Nephron progenitor cell (in vitro differentiated cells): ENCODE measurements at places on chromosomes 13 and 19.

DNA sequence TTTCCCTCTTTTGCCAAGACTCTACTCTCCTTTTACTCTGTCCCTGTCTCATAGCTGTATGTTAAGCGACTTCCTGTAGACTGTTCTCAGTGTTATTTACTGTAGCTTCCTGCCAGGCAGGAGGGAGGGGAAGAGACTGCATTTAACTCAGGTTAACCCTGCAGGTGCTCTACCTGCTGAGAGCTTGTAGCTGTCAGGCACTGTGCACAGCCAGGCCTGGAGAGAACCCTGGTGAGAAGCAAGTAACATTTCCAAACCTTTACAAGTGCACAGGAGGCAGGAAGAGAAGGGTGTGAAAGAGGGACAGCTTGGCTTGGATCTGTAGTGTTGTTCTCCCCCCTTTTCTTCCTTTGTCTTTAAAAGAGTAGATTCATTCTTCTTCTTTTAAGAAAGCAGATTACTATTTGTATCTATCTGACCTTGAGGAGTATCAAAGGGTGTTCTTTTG is 167.1 kb downstream of the LMO7 start:
- no peak for DNase-seq

- DNase-seq = no peak
These were observed 116.6 kb downstream of the KL start for GRCh38 chr13:33132644-33133440.

DNA sequence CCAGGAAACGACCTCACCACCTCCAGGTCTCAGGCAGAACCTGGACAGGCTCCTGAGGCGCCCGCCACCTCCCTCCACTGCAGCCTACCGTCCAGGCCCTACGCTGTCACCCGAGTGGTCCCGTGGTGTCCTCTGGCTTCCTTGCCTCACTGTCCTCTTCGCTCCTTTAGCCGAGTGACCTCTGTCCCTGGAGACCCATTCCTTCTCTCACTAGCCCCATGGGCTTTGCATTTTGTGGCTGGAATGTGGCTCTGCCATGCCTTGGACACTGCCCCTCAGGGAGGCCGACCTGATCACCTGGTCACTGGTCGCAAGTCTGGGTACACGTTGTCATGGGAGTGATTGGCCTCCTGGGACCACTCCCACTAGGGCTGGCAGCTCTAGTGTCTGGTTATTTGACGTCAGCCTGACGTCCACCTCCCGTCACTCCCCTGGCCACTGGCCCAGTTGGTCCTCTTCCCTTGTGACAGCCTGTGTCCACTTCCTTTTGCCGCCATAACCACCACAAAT is 17.9 kb downstream of the SLC25A42 start:
- peak; percentile 26 for DNase-seq

- DNase-seq = no peak
These were observed 5.8 kb downstream of the KRTDAP start for GRCh38 chr19:35484252-35485036.

- no peak for DNase-seq
These were observed 8.9 kb downstream of the SEMA6B start for GRCh38 chr19:4550479-4551050.

GRCh38 chr19:36081385-36081784 is 26.7 kb downstream of the WDR62 start:
- DNase-seq = no peak

DNA sequence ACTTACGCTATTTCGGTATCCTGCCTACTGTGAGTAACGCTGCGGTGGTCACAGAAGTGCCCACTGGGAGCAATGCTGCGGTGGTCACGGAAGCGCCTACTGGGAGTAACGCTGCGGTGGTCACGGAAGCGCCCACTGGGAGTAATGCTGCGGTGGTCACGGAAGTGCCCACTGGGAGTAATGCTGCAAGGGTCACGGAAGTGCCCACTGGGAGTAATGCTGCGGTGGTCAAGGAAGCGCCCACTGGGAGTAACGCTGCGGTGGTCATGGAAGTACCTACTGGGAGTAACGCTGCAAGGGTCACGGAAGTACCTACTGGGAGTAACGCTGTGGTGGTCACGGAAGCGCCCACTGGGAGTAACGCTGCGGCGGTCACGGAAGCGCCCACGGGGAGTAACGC is 52.1 kb upstream of the SOX1 start:
- DNase-seq = no peak

- no peak for DNase-seq
These were observed 6.5 kb upstream of the SCEL start for GRCh38 chr13:77528834-77529500.

DNA sequence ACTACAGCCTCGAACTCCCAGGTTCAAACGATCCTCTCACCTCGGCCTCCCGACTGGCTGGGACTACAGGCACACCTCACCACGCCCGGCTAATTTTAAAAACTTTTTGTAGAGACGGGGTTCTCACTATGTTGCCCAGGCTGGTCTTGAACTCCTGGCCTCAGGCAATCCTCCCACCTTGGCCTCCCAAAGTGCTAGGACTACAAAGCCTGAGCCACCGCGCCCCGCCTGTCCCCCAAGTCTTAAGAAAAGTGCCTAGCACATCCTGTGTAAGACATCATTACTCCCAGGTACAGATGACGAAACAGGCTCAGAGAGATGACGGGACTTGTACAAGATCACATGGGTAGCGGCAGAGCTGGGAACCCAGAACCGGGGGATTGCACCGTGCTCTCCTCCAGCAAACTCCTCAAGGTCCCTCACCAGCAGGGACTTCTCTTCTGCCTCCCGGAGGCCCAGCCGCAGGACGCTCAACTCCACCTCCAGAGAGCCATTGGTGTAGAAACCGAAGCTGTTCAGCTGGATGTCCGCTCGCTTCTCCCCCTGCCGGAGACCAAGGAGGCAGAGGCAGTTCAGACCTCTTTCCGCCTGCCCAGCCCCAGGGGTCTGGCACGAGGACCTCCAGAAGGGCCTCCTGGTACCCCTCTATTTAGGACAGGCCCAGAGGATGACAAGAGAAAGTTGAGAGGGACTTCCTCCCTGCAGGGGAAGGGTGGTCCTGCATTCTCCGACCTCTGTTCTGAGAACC is 1.0 kb downstream of the GPR108 start:
- DNase-seq = peak; percentile 75

DNA sequence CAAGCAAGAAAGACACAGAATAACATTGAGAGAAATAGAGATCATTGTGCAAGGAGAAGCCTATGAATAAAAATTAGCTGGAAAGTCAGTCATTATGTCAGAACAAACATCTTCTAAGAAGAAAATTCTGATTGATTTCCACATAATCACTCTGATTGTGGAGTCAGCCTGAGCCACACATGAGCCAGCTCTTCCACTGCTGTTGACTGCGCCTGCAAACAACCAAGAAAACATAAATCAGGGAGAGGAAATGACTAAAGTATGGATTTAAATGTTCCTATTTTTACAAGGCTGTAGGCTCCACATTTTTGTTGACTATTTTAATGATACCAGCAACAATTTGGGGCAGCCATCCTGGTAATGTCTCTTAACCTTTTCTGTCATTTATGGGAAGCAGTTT is 962.3 kb downstream of the EFNB2 start:
- no peak for DNase-seq
